ENCODE measurements at places on chromosomes 2 and 18.

GRCh38 chr2:36988008-36988407 is 21.7 kb upstream of the STRN start:
- no peak for DNase-seq

- no peak for DNase-seq
Observed at GRCh38 chr2:20115374-20115773, 63.9 kb upstream of the LAPTM4A start.

- no peak for DNase-seq
Observed at GRCh38 chr2:178363252-178363651, 87.7 kb downstream of the PRKRA start.

DNA sequence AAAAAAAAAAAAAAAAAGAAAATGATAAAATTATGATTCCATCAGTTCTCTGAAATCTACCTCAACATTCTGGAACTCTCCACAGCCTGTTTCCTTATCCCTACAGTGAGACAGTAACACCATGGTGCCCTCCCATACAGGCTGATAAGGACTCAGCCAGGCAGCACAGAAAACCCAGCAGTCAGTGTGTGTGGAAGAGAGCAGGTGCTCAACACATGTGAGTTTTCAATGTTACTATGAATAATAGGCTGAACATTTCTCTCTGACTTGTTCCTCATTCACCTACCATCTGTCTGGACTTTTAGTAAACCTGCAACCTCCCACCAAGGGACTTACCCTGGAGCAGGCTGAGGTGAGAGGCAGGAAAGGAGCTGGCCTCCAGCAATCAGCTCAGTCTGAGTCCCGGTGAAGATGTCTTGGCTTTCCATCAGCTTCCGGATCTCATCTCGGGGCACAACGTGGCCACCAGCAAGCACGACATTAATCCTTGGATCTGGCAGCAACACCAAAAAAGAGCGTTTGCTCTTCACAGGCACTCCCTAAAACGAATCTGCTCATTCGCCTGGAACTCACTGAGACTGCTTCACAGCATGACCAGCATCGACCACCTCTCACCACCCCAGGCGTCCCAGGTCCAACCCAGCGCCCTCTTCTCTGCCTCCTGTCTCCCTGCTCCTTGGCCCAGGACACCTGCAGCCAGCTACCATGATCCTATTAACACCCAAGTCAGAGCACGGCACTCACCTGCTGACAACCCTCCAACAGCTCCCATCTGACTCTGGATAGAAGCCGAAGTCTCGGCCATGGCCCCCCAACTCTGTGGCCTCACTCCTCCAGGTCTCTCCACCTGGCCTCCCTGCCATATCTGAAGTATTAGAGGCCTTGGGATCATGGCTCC is 16.5 kb downstream of the PASK start:
- DNase-seq: no peak

DNA sequence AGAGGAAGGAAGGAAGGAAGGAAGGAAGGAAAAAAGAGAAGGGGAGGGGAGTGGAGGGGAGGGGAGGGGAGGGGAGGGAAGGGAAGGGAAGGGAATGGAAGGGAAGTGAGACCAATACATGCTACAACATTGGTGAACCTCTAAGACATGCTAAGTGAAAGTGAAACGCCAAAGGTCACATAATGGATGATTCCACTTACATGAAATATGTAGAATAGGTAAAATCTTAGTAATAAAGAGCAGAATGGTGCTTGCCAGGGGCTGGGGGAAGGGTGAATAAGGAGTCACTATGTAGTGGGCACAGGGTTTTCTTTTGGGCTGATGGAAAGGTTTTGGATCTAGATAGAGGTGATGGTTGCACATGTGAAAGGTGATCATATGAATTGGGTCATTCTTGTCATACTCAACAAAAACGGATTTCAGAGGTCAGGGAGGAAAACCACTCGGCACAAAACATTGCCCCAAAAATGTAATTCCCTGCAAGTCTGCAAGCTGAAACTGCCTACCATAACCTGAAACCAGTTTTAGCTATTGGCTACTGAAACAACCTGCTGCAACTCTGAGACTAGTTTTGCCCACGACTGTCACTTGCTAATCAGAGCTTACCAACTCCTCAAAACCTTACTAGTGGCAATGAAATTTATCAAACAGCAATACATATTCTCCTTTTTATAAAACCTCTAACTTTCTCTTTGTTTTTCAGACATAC is 59.2 kb downstream of the CCDC141 start:
- DNase-seq: no peak

- DNase-seq: no peak
Observed at GRCh38 chr2:205682971-205683501, 735 bp downstream of the NRP2 start.

DNA sequence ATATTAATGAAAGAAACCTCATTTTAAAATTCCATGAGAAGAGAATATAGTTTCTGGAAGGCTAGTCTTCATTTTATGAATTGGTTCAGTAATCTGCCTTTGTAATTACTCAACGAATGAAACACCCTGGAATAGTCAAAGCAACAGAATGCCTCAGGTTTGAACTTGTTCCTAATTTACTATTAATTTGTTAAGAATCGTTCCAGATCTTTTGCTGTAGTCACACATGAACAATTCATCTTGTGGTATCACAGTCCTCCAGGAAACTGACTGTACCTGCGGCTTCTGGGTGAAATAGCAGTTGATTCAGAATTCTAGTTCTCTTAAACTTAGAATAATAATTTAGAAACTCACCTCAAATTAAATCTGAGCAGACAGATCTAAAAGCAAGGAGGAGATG is 282.7 kb upstream of the MAP2 start:
- no peak for DNase-seq

DNA sequence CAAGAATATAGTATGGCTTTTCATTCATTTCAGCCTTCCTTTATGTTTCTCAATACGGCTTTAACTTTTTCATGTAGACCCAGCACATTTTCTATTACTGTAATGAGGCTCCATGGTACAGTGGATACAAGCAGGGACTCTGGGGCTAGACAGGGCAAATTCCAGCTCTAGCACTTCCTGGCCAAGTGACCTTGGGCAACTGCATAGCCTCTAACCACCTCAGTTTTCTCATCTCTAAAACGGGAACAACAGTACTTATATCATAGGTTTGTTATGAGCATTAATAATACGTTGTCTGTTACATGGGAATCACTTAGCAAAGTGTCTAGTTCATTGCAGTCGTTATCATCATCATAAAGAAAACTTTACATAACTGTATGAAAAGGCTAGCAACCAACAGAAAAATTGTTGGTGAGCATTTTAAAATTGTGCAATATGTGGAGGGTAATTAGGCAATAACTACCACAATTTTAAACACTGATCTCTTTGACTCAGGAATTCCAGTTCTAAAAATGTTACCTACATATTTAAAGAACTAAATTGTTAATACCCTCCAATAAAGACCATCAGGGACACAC is 13.7 kb upstream of the RMDN2 start:
- no peak for DNase-seq

GRCh38 chr2:167293943-167294775 is 405.9 kb downstream of the XIRP2 start:
- peak; percentile 57 for DNase-seq

GRCh38 chr2:37471994-37472393 is 127.6 kb downstream of the QPCT start:
- DNase-seq: no peak

DNA sequence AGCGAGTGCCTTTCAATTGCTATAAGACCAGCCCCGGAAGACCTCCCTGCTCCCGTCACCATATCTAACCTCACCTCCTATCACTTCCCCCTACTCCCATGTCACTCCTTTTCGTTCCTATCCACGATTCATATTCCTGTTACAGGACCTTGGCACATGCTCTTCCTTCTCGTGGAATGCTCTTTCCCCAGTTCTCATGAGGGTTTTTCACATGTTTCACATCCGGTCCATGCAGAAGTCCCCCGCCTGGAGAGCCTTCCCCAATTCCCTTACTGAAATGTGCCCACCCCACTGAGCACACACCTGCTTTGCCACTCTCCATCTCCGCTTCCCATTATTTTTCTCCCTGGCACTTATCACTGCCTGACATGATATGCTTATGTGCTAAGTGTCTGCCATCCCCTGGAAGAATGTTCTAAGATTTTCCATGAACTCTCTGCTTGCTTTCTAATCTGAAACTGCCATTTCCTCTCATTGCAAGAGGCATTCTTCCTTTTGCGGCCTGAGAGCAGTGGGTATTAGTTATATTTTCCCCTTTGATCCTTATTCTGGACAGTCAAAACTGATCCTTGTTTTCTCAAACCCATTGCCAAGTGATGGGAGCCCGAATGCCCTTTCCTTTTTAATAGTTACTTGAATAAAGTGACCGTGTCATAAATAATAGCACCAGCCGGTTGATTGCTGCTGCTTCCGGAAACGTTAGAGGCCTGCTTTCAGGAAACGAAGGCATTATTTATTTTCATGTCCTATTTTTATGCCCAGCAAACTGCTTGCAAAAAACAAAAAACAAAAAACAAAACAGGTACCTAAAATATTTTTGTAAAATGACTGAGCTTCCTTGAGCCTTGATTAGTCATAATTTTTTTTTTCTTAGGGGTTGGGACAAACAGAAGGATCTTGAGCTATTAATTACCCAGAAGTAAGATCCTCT is 127.9 kb downstream of the ZNF532 start:
- no peak for DNase-seq
